NCI-H524 (cell line): ENCODE measurements at places on chromosomes 12 and 14.

DNA sequence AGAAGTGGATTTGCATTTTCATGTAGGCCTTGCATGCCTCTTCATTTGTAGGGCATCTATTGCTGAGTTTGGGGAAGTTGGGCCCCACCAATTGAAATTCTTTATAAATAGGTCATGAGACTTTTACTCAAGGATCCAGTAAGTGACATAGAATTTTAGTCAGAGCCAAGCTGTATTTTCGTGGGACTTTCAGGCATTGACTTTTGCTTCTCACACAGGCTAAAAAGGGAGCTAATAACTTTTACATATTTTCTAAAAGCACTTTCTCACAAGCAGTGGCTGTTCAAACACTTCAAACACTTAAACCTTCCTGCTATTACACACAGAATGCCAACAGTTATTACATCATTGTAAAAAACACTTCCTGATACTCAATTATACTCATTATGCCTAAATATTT lies 260.5 kb downstream of the MSRB3 start:
- no peak for DNase-seq

DNA sequence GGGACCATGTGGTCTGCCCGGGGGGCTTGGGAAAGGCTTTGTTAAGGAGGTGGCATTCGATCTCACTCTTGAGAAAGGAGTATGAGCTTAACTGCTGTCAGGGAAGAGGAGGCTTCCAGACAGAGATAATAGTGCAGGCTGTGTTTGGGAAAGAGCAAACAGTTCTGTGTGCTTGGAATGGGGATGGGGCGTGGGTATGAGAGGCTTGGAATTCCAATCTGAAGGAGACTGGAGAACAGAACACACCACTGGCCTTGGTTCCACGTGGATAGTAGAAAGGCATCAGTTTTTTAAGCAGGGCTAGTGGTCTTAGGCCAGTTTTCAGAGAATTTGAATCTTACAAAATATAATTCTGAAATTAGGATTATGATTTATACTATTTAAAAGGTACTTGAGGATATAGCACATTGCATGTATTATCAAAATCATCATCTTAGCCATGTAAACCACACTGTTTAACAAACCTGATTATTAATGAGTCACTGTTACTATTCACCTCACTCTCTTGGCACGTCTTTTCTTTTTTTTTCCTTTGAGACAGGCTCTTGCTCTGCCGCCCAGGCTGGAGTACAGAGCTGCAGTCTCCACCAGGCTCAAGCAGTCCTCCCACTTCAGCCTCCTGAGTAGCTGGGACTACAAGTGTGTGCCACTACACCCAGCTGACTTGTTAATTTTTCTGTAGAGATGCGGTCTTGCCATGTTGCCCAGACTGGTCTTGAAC lies 38.5 kb upstream of the KCNK13 start:
- no peak for DNase-seq

- DNase-seq: peak; percentile 43
These were observed 10.8 kb downstream of the SNRNP35 start for GRCh38 chr12:123468786-123469185.

- no peak for DNase-seq
These were observed 74.9 kb downstream of the PAWR start for GRCh38 chr12:79615596-79616560.

DNA sequence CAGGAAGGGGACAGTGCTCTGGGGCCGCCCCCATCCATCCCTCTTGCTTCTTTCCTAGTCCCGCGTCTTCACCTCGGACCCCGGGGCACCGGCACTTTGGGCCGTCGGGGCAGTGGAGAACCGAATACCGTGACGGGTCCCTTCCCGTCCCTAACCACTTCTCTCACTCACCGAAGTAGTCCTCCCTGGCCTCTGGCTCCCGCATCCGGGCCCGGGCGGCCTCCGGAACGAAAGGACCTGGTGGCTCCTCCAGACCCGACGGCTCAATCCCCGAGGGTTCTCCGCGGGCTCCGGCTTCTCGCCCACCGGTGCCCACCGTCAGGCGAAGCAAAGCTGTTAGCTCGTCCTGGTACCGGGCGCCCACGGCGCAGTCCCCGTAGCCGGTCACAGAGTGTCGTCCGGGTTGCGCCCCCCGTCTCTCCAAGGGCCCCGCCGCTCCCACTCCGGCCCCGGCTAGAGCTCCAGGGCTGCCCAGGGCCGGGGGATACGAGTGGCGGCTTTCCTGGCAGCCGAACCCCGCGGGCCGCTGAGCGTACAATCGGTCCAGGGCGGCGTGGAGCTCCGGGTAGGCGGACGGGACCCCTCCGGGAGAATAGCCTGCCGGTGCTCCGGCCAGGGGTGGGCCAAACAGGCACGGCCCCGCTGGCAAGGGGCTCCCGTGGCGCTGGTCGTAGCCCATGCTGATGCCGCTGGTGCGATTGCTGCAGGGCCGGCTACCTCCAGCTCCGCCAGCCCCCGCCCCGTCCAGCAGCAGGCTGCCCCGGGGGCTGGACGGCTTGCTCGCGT lies 1.1 kb downstream of the AJUBA start:
- DNase-seq: peak; percentile 46

- DNase-seq: peak; percentile 73
These were observed 155.8 kb downstream of the NTF3 start for GRCh38 chr12:5587711-5588121.

DNA sequence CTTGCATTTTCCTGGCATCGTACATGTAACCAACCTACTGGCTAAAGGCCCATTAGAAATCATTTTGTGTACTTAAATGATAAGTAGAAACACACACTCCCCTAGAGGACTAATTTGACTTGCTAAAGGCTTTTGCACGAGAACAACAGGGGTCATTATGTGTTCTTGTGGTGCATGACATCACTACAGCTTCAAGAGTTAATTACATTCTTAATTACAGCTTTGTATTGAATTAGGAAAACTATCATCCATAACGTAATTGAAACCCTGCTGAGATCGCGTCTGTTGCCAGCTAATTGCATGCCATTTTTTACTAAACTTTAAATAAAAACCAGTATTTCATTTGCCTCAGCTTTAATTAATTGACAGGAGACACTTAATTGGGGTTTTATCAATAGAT lies 51.4 kb downstream of the TMEM132C start:
- DNase-seq: peak; percentile 49

DNA sequence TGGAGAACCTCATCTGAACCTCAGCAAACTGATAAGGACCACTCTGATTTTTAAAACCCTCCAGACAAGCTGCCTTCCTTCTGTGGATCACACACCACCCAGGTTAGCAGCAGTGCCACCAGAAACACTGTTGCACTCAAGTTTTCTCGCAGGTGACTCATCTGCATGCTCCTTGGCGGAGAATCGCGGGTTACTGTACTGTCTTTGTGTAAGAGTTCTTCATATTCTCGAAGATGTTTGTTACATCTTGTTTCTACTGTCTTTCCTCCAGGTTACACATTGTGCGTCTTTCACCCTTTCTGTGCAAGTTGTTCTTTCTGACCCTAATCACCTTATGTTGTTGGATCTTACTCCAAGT lies 331.2 kb downstream of the CACNA1C start:
- DNase-seq: no peak

DNA sequence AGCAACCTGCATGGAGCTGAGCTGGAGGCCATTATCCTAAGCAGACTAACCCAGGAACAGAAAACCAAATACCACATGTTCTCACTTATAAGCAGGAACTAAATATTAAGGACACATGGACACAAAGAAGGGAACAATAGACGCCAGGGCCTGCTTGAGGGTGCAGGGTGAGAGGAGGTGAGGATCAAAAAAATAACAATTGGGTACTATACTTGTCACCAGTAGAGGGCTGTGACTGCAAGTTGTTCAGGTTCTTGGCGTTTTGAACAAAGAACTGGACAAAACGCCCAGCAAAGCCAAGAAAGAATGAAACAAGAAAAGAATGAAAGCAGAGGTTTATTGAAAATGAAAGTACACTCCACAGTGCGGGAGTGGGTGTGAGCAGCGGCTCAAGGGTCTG lies 208.5 kb upstream of the NEDD1 start:
- DNase-seq: no peak

- DNase-seq: no peak
These were observed 3.5 kb upstream of the ASB8 start for GRCh38 chr12:48160807-48161206.

- no peak for DNase-seq
These were observed 48.0 kb upstream of the RIMBP2 start for GRCh38 chr12:130764073-130764472.

- peak; percentile 46 for DNase-seq
These were observed 46.5 kb upstream of the SAV1 start for GRCh38 chr14:50714450-50715073.

DNA sequence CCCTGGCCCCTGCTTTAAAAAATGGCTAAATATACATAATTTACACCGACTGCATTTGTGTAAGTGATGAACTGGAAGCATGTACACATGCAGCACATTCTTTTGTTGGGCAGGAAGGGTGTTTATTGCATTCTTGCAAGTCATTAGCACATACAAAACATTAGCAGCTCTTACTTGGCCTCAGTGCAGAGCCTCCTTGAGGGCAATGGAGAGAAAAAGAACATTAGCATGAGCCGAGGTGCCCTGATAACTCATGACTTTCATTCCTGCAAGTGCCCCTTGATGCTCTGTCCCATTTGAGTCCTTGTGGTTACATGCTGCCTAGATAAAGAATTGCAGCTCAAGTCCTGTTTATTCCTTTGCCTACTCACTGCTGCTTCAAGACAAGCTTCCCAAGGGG lies 61.9 kb downstream of the PAX9 start:
- no peak for DNase-seq

DNA sequence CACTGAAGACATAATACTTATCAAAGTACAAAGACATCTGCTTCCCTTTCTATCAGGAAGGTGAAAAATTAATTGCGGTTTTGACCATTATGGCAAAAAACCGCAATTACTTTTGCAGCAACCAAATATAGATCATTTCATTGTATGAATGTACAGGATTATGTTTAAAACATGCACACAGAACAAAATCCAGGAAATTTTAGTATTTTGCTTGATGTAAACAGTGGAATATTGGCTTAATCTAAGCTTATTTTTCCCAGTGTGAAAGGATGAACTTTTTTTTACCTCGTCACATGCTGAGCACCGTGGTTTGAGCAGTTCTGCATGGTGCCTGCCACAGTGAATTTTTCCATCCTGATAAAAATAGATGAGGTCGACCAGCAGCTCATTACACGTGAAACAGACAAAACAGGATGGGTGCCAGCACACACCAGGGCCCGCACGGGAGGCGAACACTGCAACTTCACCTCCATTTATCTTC lies 121.2 kb downstream of the PRICKLE1 start:
- DNase-seq: no peak

DNA sequence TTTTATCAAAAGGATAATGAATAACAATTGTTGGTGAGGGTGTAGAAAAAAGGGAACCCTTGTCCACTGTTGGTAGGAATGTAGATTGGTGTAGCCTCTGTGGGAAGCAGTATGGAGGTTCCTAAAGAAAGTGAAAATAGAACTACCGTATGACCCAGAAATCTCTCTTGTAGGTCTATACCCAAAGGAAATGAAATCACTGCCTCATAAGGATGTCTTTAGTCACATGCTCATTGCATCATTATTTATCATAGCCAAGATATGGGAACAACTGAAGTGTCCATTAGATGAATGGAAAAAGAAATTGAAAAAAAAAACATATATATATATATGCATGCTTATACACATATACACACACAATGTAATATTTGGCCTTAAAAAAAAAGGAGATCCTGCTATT lies 158.8 kb upstream of the NPAS3 start:
- DNase-seq: no peak

DNA sequence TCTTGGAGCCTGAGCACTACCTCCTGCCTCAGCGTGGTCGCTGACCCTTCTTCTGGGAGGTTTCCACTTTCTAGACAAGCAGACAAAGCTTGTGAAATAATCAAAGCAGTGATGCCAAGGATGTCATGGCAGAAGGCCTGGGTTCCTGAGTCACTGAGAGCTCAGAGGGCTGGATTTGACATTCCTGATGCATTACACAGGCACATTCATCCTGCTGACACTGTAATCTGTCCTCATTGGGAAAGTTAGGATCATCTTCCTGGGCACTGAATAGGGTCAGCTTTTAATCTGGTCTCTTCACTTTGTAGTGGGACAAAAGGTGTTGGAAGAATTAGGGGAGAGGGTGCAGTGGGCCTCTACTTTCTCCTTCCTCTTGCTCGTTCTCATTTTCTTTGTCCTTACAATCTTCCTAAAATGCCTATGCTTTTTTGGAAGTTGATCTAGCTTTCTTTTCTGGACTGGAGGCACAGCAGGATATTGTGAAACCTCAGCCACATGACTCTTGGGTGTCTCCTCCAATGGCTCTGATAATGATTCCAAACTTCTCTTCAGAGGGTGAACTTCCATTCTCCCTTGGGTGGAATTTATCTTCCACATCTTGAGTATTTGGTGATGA lies 29.6 kb downstream of the EEA1 start:
- no peak for DNase-seq

DNA sequence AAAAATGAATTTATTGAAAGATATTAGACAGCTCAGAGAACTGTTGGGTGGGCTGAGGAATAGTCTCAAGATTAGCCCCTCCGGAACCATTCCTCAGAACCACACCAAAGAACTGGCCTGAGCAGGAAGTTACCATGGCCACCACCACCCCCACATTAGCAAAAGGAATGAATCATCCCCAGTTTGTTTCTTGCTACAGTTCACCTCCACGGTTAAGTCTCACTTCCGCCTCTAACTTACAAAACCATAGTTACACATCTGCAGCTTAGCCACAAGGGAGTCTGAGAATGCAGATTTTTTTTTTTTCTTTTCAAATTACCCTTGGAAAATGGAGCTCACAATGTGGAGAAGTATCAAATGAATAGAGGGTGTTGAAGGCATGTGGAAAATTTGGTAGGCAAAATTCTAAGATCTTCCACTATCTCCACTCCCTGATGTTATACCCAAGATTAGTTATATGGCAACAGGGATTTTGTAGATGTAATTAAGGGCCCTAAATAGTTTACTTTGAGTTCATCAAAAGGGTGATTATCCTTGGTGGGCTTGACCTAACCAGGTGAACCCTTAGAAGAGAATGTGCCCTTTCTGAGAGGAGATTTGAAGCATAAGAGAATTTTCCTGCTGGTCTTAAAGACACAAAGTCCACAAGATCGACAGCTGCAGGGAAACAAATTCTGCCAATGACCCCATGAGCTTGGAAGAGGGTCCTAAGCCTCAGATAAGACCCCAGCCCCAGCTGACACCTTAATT lies 129.8 kb upstream of the KRR1 start:
- no peak for DNase-seq

- no peak for DNase-seq
These were observed 2.1 kb downstream of the PLD4 start for GRCh38 chr14:104926619-104927431.

GRCh38 chr12:14605401-14605989 lies 37.8 kb upstream of the PLBD1 start:
- DNase-seq: no peak

- peak; percentile 55 for DNase-seq
These were observed 37.0 kb upstream of the ITPR2 start for GRCh38 chr12:26869908-26870459.
